Activated CD4-positive, alpha-beta T cell treated with anti-CD3 and anti-CD28 coated beads, Interleukin-2, Interleukin-4, amounts not matched to agents 100 ng/mL and 50 ng/mL, durations not matched to agents 16 hours and 8 hours (primary cell): ENCODE measurements at places on chromosomes 16 and 17.

DNA sequence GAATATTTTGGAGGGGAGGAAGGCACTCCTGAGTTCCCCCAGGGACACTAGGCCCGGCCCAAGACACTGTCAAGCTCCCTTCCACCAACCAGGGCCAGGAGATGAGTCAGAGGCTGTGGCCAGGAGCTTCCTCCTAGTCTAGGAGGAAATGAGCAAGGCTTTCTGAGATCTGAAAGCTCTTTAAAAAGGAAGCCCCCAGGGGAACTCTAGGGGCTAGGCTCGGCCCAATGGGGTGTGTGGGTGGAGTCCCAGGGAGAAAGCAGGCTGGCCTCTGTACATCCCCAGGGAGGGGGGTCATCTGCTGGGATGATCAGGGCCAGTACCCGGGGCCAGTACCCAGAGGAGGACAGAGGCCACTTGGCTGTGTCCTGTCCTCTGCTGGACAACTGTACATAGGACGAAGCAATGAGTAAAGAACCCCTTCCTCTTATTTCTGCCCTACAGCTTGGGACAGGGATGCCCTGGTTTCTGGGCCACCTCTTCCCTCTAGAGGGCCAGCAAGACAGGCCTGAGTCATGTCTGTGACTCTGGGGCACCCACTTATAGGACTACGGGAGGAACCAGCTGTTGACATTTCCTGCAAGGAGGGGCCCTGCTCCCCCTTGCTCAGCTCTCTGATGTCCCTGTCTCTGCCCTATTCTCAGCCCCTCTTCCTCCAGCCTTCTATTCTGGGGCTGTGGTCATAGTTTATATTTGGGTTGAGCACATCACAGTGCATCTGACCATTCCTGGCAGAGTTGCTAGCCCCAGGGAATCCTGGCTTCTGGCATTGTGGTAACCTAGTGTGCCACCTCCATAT is 2.7 kb downstream of the FHOD1 start:
- DNase-seq: peak; percentile 92

GRCh38 chr16:67155295-67156142 is 4.2 kb downstream of the TRADD start:
- peak; percentile 81 for DNase-seq

- DNase-seq: no peak
Observed at GRCh38 chr16:11047057-11047456, 102.7 kb downstream of the CLEC16A start.

DNA sequence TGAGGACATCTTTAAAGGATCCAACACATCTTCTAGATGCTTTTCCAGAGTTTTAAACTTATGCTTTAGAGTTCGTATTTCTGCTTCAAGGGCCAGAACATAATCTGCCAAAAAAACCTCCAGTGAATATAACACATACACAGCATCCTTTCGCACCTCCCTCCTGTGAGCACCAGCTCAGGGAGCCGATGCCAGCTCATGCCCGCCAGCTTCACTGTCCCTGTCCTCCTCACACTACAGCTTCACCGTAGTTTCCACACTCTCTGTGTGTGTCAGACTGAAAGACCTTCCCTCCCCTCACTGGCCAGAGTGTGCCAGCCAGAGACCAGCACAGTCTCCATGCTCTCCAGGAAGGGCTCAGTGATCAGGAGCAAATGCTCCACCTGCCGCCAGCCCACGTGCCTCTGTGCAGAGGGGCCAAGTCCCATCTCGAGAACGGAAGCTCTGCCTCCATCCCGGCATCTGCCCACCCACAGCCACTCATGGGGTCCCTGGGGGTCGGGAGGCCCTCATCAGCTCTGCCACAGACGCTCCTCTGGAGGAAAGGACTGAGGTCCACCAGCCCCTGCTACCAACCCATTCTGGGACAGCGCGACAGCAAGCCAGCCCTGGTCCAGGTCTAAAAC is 40.8 kb downstream of the CCDC57 start:
- DNase-seq: no peak

DNA sequence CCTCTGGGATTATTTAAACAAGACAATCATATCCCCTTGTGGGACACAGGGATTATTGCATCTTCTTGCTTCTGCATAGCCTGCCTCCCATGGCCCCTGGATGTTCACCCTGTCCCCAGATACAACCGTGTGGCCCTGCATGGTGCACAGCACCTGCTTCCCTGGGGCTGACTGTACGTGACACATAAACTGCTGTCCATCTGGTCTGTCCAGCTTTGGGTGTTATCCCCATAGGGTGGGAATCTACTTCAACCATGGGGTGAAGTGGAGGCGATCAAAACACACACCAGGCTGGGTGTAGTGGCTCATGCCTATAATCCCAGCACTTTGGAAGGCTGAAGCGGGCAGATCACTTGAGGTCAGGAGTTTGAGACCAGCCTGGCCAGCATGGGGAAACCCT is 138.8 kb downstream of the XYLT1 start:
- no peak for DNase-seq

- peak; percentile 100 for DNase-seq
Observed at GRCh38 chr16:46688654-46689364, at the start of gene VPS35. VPS35 (minus strand) TSS chr16:46689178; CDS start chr16:46689133, 45 bp downstream.

GRCh38 chr17:57995076-57995956 is 7.3 kb upstream of the VEZF1 start:
- peak; percentile 63 for DNase-seq

- no peak for DNase-seq
Observed at GRCh38 chr17:74389084-74389753, 21.9 kb downstream of the GPR142 start.

DNA sequence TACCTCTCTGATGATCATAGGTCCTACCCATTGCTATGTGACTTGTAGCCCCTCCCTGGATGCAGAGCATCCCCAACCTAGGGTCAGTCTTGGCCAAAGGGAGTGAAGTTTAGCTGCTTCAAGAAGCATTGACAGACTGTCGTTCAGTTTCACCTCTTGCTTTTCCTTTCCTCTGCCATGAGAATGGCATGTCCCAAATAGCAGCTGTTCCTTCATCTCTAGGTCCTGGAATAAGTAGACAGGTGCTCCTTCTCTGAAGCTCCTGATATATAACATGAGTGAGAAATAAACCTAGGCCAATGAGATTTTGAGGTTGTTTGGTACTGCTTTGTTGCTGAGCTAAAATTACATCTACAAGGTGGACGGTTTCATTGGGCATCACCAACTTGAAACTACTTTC is 204.5 kb upstream of the CACNG5 start:
- no peak for DNase-seq

GRCh38 chr16:77943801-77944200 is 78.5 kb upstream of the CLEC3A start:
- no peak for DNase-seq

- peak; percentile 66 for DNase-seq
Observed at GRCh38 chr17:47802341-47803022, 19.1 kb downstream of the OSBPL7 start.

- DNase-seq: peak; percentile 62
Observed at GRCh38 chr16:27174007-27174406, 29.3 kb upstream of the KDM8 start.

DNA sequence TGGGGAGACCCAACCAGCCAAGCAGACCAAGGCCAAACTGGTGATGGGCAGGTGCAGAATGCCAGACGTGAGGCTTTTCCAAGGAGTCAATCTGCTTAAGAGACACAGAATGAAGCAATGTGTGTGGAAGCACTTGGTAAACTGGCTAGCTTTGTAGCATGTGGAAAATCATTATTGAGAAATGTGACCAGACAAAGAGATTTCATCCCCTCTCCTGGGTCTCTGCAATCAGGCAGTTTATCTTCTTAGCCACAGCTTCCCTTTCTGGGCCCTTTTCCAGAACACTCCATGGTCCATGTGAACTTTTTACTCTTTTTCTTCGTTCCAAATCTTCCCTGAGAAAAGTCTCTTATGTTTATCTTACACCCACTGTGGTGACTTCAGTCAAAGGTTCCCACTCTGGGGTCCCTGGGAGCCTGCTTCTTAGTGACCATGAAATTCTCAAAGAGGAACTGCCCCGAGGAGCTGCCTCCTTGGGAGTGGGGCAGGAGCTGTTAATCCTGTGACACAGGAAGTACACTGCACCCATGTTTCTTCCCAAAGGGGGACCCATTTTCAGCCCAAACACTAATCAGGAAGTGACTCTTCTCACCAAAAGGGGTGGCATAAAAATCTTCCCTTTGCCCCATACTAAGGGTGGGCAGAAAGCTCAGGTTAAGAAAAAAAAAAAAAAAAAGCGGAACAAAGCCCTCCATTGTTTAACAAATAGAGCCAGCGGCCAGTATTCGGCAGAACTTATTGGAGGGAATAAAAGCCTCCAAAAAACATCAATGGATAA is 346.2 kb upstream of the ASIC2 start:
- no peak for DNase-seq

- DNase-seq: no peak
Observed at GRCh38 chr17:58005031-58005727, 1.9 kb downstream of the SRSF1 start.

DNA sequence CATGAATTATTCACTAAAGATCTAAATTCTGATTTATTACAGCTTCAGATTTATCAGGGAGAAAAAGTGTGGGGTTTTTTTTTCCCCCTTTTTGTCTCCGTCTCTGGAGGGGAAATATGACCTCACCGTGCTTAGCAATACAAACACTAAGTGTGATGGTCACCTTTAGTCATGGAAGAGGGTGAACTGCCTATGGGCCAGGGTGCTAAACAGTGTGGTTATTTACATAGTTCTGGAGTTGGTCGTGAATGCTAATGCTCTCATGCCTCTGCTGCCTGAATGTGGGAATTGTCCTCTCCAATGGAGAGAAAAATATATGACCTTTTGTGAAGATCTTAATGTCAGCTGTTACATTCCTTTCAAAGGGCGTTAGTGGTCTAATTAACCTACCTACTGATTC is 44.8 kb upstream of the MSI2 start:
- DNase-seq: no peak

DNA sequence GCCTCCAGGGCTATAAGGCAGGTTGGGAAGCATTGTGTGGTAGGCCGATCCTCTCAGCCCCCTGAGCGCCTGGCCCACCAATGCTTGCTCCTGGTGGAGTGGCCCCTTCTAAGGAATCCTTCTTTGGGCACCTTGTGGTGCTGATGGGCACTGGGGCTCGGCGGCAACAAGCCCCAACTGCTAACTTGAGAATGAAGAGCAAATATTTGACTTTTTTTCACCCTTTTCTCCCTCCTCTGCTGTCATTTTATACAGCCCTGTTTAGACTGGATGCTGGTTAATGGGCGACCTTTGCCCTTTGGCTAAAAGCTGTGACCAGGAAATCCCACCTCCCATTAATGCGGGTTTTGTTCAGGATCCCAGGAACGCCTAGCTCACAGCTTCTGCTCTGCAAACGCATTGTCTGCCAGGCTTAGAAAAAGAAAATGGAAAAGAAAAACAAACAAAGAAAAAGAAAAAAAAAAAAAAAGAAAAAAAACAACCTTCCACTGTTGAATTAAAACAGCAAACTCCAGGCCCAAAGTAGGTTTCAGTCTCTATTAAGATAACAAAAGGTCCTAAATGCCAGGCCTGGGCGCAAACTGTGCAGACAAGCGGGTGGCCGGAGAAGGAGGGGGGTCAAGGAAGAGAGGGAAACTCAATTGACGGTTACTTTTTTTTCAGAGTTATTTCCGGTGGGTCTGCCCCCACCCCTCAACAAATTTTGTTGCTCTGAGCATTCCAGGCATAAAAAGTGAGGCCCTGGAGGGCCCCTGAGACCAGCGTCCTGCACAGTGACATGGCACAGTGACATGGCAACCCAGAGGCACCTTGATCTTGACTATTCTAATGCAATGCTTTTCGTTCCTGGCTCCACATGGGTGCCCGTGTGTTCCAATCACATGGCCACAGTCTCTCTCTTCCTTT is 301.4 kb downstream of the MAF start:
- DNase-seq: no peak

DNA sequence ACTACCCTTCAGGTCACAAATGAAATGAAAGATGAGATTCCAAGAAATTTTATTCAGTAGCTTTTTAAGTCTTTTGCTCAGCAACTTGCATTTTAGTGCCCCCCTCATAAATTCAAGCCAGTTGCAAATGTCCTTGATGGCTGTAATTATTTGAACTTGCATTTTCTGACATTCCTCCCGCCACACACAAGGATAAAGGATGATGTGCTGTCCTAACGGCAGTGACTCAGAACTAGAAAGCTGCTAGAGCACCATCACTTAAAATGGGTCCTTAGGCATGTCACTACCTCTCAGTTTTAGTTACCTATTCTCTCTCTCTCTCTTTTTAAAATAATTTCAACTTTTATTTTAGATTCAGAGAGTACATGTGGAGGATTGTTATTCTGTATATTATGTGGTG is 306.7 kb downstream of the CNTNAP4 start:
- DNase-seq: no peak

DNA sequence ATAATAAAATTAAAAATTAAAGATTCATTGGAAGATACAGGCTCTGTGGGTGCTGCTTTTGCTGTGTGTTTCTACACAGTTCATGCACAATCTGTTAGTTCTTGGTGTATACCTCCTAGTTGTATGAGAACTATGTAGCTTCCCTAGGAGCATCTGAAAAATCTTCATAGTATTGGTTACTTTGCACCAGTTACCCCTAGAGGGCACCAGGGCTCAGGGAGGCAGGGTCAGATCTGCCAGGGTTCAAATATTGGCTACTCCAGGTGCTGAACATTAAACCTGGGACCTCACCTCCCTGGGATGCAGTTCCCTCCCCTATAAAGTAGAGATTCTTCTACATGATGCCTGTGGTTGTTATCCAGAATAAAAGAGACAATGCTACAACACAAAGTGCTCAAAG is 583.0 kb upstream of the CDH11 start:
- no peak for DNase-seq

- DNase-seq: peak; percentile 89
Observed at GRCh38 chr17:4375039-4375748, 8.7 kb upstream of the UBE2G1 start.

DNA sequence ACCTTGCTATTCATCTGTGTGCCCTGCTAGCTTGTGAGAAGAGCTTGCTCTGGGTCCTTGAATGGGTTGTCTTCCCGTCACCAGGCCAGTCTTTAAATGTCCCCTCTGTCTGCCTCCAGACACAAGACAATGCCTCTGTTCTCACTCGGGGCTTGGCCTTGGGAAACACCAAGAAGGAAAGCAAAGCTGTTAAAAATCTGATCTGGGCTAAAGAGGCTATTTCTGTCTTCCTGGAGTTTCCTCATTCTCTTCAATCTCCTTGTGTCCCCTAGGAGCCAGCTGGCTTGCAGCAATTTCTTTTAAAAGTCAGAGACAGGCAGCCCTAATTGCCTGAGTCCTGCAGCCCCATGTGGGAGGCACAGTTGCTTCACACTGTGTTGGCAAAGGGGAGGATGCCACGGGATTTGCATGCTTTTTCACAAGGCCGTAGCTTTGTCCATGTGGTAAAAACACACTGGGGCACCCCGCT is 2.5 kb downstream of the DNAI2 start:
- no peak for DNase-seq

DNA sequence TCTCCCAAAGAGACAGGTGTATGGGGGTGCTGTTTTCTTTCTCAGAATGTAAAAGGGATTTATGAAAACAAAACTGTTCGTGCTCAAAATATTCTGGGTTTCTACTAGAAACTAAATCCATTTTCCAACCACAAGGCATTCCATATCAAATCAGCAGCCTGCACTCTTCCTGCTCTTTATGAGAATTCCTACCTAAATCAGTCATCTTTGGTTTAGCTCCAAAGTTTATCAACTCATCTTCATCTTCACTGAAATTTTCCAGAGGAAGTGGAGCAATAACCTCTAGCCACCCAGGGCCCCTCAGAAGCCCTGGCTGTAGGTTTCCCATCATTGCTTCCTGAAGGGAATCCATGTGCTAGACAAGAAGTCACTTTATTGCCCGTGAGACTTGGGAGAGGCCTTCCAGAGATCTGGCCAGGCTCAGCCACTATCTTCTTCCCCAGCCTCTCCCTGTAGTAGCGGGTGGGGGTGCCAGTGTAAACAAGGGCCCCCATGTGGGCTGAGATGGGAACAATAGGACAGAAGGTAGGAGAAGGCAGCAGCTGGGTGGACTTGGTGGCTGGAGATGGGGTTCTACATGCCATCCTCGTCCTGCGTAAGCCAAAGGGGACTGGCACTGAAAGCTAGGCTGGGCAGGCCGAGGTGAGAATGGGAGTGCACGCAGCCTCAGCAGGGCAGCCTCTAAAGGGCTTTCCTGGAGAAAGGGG is 22.0 kb upstream of the ALDH3A1 start:
- DNase-seq: no peak
